HCT116 (cell line): ENCODE measurements at places on chromosomes 7 and 10. TPM values are rescaled to one million over a fixed set of nuclear protein-coding genes. Genes with fewer than 3 reads are reported as not detected.

IL2RA gene
- 0.59 TPM for total RNA-seq

- no peaks in the 10 kb centered on the region for H3K27me3 ChIP-seq
- H3K4me3 ChIP-seq: no peak overlapping the region
- H3K36me3 ChIP-seq: no peaks in the 10 kb centered on the region
- no peak overlapping the region for H3K27ac ChIP-seq
Measured at GRCh38 chr7:92669616-92670165, 79.5 kb upstream of the FAM133B start.

PNLIPRP2 gene
- total RNA-seq: 1.1 TPM

DNA sequence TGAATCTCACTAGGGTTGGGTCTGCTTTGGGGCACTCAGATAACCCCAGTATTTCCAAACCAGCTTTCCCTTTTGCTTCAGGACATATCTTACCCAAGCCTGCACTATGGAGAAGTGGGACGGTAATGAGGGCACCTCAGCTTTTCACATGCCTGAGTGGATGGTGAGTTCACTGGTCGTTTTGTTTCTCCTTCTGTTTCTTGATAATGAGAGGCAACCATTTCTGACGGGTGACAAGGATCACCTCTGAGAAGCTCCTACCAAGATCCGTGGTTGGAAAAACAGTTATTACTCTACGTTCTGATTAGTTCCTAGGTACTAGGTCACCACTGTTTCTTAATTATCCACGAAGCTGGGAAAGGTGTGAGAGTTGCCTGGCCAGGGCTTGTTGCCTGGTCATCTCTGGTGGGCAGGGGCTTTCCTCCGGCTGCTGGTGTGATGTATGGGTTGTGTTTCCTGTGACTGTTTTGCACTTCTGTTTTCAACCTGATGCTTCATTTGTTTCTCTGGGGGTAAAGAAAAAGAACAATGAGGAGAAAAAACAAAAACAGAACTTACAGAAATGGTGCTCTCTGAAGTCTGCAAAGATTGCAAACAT is 65.7 kb upstream of the STRIP2 start:
- H3K4me3 ChIP-seq: no peak overlapping the region
- DNase-seq: no peak
- 0 out of 2 replicates have a peak, but pooled peaks cover 2% of the 10 kb centered on the region for H3K4me1 ChIP-seq
- no peaks in the 10 kb centered on the region for H3K27me3 ChIP-seq
- no peaks in the 10 kb centered on the region for H3K36me3 ChIP-seq

DNA sequence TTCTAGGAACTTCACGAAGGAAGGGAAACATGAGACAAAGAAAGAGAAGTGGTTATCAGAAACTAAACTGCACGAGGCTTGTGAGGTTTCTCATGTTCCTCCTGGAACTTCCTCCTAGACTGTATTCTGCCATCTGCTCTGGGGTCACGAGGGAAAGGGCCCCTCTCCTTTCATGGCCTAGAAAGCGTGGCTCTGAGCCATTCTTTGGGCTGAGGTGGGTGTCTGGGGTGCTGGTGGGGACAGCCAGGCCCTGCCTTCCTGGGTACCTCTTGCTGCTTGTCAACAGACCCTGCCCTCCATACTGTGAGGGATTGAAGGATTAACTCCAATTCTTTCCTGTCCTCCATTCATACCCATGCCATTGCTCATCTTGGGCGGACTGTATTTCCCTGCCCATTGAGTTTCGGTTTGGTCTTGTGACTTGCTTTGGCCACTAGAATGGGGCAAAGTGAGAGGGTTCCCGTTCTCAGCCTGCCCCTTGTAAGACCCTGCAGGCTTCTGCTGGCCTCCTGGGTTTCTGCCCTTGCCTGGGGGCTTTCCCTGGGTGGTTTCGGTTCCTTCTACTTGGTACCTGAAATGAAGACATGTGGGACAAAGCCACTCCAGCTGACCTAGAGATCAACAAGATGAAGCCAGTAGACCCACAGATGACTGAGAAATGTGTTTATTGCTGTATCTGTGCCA is 14.9 kb upstream of the GIMAP8 start:
- no peak for DNase-seq
- H3K4me1 ChIP-seq: no peaks in the 10 kb centered on the region
- no peaks in the 10 kb centered on the region for H3K36me3 ChIP-seq
- no peak overlapping the region for H3K4me3 ChIP-seq
- no peak overlapping the region for H3K27ac ChIP-seq

LRMDA gene
- total RNA-seq: 4.8 TPM

ZNF316 gene
- 25.0 TPM for total RNA-seq

DNA sequence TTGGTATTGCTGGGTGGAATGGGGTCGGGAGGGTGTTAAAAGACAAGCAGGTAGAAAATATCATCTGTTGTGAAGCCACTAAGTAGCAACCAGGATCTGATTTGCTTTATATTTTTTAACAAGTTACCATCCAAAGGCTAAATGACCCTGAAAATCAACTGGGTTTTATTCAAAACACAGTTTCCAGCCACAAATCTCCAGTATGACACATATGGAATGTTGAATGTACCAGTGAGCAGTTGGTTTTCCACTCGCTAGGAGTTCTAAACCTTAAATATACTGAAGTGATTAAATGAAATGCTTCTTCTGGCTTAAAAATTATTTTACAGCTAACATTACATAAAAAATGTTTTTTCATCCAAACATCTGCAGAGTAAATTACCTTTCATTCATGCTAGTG is 112.5 kb downstream of the PDE1C start:
- no peaks in the 10 kb centered on the region for H3K4me1 ChIP-seq
- H3K36me3 ChIP-seq: no peaks in the 10 kb centered on the region
- no peak overlapping the region for H3K27ac ChIP-seq
- no peaks in the 10 kb centered on the region for H3K27me3 ChIP-seq
